Bronchus fibroblast of lung (primary cell): ENCODE measurements at places on chromosomes 6 and 20. TPM values are rescaled to one million over a fixed set of nuclear protein-coding genes. Genes with fewer than 3 reads are reported as not detected.

TSPO2 gene
- not detected in 2 replicates for total RNA-seq

HLA-DPA1 gene
- total RNA-seq = 0.50 TPM in 1 of 2 replicates, not detected in the other

LHFPL5 gene
- total RNA-seq = not detected in 2 replicates

EPPIN gene
- not detected in 2 replicates for total RNA-seq

GNRH2 gene
- not detected in 2 replicates for total RNA-seq

FOXS1 gene
- total RNA-seq = not detected in 2 replicates
